ENCODE measurements at places on chromosomes 2 and 18. TPM values are rescaled to one million over a fixed set of nuclear protein-coding genes. Genes with fewer than 3 reads are reported as not detected.

The DES gene
- not detected for total RNA-seq

The KCNS3 gene
- total RNA-seq: 13.7 TPM

The ABCG8 gene
- not detected for total RNA-seq

The COL4A3 gene
- not detected for total RNA-seq

The TUBA3E gene
- total RNA-seq: not detected

The THUMPD2 gene
- 9.1 TPM for total RNA-seq

The FBXO41 gene
- total RNA-seq: 4.7 TPM

The SCN1A gene
- not detected for total RNA-seq

The POMC gene
- 0.88 TPM for total RNA-seq

The UGT1A4 gene
- 0.33 TPM for total RNA-seq

The THSD7B gene
- total RNA-seq: 0.07 TPM

The RAX gene
- not detected for total RNA-seq

The SH3RF3 gene
- total RNA-seq: 1.1 TPM

The SERPINB11 gene
- 0.35 TPM for total RNA-seq

The GPC1 gene
- 210 TPM for total RNA-seq

The GAD1 gene
- total RNA-seq: not detected

The VWC2L gene
- not detected for total RNA-seq

The GALNT3 gene
- 46.2 TPM for total RNA-seq
